H1 (cell line): ENCODE measurements at places on chromosomes 12 and 14. TPM values are rescaled to one million over a fixed set of nuclear protein-coding genes. Genes with fewer than 3 reads are reported as not detected.

The C2CD5 gene
- total RNA-seq, result 40.4 and 45.9 TPM in 2 replicates

The FKBP4 gene
- 227 and 243 TPM in 2 replicates for total RNA-seq

The WNT5B gene
- total RNA-seq, result 0.91 and 1.2 TPM in 2 replicates

The C1R gene
- total RNA-seq, result 6.9 and 7.7 TPM in 2 replicates

The SLC6A15 gene
- total RNA-seq, result 38.1 and 42.0 TPM in 2 replicates

The CEP170B gene
- 32.3 and 33.8 TPM in 2 replicates for total RNA-seq

The RND1 gene
- 15.8 and 16.2 TPM in 2 replicates for total RNA-seq

The INHBC gene
- total RNA-seq, result not detected in 2 replicates

The TMEM106C gene
- 36.6 and 37.0 TPM in 2 replicates for total RNA-seq

The CLEC2B gene
- not detected in 2 replicates for total RNA-seq

The CLEC4E gene
- total RNA-seq, result not detected in 2 replicates

The AHSA1 gene
- total RNA-seq, result 215 and 221 TPM in 2 replicates

The EIF2S3B gene
- 5.3 and 6.7 TPM in 2 replicates for total RNA-seq

The MGAT2 gene
- total RNA-seq, result 23.7 and 24.5 TPM in 2 replicates

The LRP1-AS gene
- total RNA-seq, result not detected in 2 replicates

The MYRFL gene
- 1.4 and 2.0 TPM in 2 replicates for total RNA-seq

The CEBPE gene
- not detected in 2 replicates for total RNA-seq

The KIF26A gene
- total RNA-seq, result 41.6 and 42.3 TPM in 2 replicates

The KRT71 gene
- not detected in 2 replicates for total RNA-seq

The ACOT6 gene
- total RNA-seq, result not detected in 2 replicates

The PLEKHD1 gene
- 0.48 and 0.67 TPM in 2 replicates for total RNA-seq

The AGAP2 gene
- total RNA-seq, result 1.5 and 1.7 TPM in 2 replicates

The DAO gene
- total RNA-seq, result not detected in 2 replicates

The SMIM41 gene
- 0.28 and 0.31 TPM in 2 replicates for total RNA-seq

The DICER1 gene
- total RNA-seq, result 60.2 and 61.8 TPM in 2 replicates

The CLEC12A gene
- total RNA-seq, result not detected in 2 replicates

The CNTN1 gene
- total RNA-seq, result 21.0 and 21.8 TPM in 2 replicates

The CLEC1A gene
- total RNA-seq, result not detected in 2 replicates

The CMA1 gene
- total RNA-seq, result not detected in 2 replicates

The HCAR3 gene
- not detected in 2 replicates for total RNA-seq

The LHX5 gene
- 0.47 and 0.63 TPM in 2 replicates for total RNA-seq

The CD27 gene
- 0.28 TPM in 1 of 2 replicates, not detected in the other for total RNA-seq

The AMN gene
- 0.99 and 1.5 TPM in 2 replicates for total RNA-seq

The CLEC14A gene
- 0.13 TPM in 2 replicates for total RNA-seq

The PTPRO gene
- total RNA-seq, result 1.7 and 2.0 TPM in 2 replicates
